Stimulated activated CD4-positive, alpha-beta T cell treated with anti-CD3 and anti-CD28 coated beads, Interleukin-4, amount 100 ng/mL, for 4 hours (primary cell): ENCODE measurements at places on chromosomes 13 and 19.

GRCh38 chr19:18439025-18439909, 1.3 kb upstream of the ISYNA1 start:
- no peak for DNase-seq

DNA sequence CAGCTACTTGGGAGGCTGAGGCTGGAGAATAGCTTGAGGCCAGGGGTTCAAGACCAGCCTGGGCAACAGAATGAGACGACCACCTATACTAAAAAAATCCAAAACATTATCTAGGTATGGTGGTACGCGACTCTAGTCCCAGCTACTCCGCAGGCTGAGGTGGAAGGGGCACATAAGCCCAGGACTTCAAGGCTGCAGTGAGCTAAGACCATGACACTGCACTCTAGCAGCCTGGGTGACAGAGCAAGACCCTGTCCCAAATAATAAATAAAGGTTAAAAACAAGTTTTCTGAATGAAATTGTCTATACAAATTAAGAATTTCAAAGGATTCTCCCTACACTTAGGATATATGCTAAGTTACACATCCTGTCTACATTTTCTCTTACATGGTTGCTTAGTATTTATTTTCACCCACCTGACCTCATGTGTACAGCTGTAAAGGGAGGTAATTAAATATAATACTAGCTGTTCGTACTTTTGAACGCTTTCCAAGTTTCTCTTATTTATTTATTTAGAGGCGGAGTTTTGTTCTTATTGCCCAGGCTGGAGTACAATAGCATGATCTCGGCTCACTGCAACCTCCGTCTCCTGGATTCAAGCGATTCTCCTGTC, 1.6 kb downstream of the SLC25A30 start:
- DNase-seq = no peak

DNA sequence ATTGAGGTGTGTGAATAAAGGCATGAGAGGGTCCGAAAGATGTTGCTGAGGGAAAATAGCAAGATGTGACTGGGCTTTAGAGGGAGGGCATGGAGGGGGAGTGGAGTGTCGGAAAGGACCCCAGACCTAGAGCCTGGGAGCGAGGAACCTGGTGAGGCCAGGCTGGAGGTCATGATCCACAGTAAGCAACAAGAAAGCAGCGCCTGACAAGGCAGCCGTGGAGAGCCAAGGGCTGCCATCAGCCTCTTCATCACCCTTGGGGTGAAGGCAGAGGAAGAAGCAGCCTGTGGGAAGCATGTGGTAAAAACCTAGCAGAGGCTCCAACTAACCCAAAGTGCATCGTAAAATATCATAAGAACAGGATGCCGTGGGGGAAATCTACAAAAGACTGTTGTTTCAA, 162.8 kb upstream of the SOX1 start:
- DNase-seq = no peak

DNA sequence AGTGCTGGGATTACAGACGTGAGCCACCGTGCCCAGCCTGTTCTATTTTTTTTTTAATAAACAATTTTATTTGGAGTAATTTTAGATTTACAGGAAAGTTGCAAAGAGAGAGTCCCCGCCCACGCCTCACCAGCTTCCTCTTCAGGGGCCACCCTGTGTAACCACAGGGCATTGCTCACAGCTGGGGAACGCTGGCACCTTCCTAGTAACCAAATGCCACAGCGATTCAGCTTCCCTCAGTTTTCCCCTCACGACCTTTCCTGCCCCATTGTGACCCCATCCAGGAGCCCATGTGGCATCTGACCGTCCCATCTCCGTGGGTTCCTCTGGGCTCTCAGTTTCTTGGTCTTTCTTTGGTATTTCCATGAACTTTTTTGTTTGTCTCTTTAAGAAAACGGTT, 83.9 kb downstream of the GNG7 start:
- DNase-seq = peak; percentile 78

- DNase-seq = no peak
These were observed 564.1 kb downstream of the PCDH9 start for GRCh38 chr13:66665991-66666390.

- DNase-seq = no peak
These were observed 5.2 kb downstream of the INSR start for GRCh38 chr19:7288977-7289376.

- no peak for DNase-seq
These were observed 37.7 kb downstream of the ATP11A start for GRCh38 chr13:112727581-112727980.

DNA sequence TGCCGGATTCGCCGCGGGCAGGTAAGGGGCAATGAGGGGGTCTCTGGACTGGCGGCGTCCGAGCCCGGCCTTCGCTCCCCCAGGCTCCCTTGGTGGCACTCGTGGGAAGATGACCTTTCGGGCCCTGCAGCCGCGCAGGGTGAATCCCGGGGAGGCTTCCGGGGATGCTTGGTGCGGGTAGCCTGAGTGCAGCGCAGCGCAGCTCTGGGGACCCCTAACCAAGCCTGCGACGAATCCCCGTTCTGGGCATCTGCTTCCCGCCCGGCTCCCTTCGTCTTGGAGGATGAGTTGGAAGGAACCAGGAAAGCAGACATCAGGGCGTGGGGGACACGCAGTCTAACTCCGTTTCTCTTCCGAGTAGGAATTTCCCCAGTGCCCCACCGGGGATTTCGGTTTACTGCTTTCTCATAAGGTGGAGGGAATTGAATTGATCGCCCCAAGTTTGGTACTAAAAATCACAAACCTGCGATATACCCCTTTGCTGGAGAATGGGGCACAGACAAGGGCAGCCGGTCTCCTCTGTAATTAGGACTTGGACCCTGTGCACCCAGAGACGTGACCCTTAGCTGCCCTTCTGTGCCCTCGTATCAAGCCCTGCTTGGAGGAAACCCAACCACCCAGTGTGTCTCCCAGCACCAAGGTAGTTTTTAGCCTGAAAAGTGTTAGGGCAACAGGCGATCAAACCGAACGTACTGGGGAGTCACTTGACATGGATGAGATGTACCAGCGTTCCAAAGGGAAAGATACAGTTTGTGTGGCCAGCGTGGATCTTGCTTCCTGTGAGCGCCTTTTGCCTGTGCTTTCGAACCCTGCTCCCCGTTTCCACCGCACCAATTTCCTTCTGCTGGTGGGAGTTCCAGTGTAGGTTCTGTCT, 1.0 kb downstream of the GPC5 start:
- DNase-seq = no peak

- DNase-seq = no peak
These were observed 216.8 kb downstream of the DIAPH3 start for GRCh38 chr13:59946944-59947343.

- DNase-seq = no peak
These were observed 135.0 kb downstream of the IER2 start for GRCh38 chr19:13284929-13285928.

GRCh38 chr13:97140611-97141010, 81.5 kb upstream of the MBNL2 start:
- DNase-seq = no peak

DNA sequence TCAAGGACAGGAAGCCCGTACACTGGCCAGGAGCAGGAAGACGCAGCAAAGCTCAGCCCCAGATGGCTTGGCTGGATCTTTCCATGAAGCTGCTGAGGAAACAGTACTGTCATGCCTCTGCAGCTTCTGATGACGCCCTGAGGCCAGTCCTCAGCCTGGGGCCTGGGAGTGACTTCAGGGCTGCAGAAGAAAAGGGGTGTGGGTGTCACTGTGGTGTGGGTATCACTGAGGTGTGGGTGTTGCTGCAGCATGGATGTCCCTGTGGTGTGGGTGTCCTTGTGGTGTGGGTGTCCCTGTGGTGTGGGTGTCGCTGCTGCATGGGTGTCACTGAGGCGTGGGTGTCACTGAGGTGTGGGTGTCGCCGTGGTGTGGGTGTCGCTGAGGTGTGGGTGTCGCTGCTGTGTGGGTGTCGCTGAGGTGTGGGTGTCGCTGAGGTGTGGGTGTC, 12.0 kb upstream of the GAS6 start:
- DNase-seq = no peak

- DNase-seq = no peak
These were observed 2301.2 kb downstream of the PCDH9 start for GRCh38 chr13:64928696-64929499.

DNA sequence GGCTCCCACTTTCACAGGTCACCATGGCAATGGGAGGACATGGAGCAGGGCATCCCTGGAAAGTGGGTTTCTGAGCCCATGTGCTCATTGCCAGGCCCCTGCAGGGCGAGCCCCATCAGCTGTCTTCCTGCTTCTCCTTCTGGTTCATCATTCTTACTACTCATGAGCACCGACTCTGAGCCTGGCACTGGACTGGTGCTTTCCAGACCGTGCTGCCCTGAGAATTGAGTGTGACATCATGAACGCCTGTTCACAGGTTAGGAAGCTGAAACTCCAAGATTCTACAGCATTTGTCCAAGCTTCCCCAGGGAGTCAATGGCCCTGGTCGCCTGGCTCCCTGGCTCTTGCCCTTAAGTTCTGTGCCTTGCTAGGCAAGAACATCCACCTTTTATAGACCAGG, 210.4 kb upstream of the ZNF536 start:
- no peak for DNase-seq

- DNase-seq = no peak
These were observed 55.1 kb downstream of the GPR180 start for GRCh38 chr13:94656766-94657165.

- no peak for DNase-seq
These were observed 8.4 kb downstream of the ATP13A1 start for GRCh38 chr19:19655051-19655594.

- no peak for DNase-seq
These were observed 9.8 kb upstream of the KCNN4 start for GRCh38 chr19:43790587-43790986.

DNA sequence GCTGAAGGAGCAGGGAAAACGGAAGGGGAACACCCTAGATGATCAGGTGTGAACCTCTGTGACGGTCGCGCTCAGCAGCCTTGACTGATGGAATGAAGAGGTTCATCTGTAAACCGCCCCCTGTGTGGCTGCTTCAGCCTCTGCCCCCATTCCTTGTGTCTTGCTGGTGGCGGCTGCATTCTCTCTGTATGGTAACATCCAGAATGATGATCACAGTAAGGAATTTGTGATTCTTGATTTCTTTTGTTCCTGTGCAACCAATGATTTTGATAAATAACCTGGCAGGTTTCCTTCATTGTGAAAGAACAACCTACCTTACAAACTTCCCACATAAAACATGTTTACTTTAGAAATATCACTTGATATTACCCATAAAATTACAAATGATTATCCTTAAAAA, 118.7 kb upstream of the MCF2L start:
- no peak for DNase-seq

- no peak for DNase-seq
These were observed 83.7 kb downstream of the NALCN start for GRCh38 chr13:101332583-101332982.

DNA sequence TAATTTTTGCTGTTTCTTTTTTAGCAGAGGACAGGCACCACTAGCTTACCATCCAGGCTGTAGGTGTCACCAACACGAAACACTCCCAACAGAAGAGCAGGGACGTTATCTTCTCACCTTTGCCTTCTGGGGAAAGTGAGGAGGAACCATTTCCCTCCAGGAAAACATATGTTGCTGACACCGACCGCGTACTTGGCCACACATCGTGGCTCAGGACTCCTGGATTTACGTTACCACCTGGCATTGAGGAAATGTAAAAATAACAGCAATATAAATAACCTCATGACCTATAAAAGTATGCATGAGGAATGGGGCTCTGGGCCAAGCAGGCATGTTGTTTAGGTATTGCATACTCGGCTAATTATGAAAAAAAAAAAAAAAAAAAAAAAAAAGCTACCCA, 525.1 kb downstream of the MYO16 start:
- no peak for DNase-seq

- DNase-seq = no peak
These were observed 22.3 kb downstream of the AP3D1 start for GRCh38 chr19:2129022-2129421.

- DNase-seq = no peak
These were observed 182.4 kb upstream of the UFM1 start for GRCh38 chr13:38167164-38167822.

GRCh38 chr13:23020246-23020843, 160.4 kb upstream of the SGCG start:
- DNase-seq = no peak

DNA sequence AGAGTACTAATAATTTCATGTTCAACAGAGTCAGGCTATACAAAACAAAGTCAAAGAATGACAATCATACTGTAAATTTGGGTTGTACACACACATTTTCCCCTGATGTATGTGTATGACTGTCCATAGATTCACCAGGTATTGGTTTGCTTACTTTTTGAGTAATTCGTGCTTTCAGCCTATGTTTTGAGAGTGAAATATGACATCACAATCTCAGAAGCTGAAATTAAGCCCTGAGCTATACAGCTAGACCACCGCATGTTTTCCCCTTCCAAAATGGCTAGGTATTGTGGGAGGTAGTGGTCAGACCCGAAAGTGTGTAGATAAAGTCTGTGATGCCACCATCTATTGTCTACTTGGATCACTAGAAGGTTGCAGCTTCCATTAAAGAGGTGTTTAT, 102.8 kb downstream of the KATNAL1 start:
- no peak for DNase-seq

DNA sequence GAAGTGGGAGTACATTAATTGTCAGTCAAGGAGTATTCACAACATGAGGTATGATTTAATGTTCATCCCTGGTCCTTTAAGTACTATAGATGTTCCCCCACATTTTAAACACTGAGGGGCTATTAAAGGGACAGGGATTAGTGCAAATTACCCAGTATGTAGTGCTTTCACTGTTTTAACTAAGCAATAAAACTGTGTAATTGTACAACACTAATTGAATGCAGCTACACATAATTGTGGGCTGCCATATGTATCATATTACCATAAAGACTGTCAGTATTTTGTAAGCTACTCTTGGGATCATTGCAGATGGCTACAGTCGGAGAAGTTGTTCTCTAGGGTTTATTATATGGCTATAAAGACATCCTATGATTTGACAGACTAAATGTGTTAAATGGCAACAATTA, 316.6 kb downstream of the DCLK1 start:
- DNase-seq = no peak

GRCh38 chr19:13135068-13136062, 14.8 kb downstream of the STX10 start:
- DNase-seq = no peak

GRCh38 chr13:109784590-109785140, 1.7 kb downstream of the IRS2 start:
- DNase-seq = peak; percentile 46
